ENCODE measurements at places on chromosomes 6 and 20.

- DNase-seq = no peak
These were observed 84.4 kb downstream of the SERAC1 start for GRCh38 chr6:158083455-158084325.

- peak; percentile 94 for DNase-seq
These were observed 13.3 kb downstream of the ELOVL5 start for GRCh38 chr6:53335224-53335994.

DNA sequence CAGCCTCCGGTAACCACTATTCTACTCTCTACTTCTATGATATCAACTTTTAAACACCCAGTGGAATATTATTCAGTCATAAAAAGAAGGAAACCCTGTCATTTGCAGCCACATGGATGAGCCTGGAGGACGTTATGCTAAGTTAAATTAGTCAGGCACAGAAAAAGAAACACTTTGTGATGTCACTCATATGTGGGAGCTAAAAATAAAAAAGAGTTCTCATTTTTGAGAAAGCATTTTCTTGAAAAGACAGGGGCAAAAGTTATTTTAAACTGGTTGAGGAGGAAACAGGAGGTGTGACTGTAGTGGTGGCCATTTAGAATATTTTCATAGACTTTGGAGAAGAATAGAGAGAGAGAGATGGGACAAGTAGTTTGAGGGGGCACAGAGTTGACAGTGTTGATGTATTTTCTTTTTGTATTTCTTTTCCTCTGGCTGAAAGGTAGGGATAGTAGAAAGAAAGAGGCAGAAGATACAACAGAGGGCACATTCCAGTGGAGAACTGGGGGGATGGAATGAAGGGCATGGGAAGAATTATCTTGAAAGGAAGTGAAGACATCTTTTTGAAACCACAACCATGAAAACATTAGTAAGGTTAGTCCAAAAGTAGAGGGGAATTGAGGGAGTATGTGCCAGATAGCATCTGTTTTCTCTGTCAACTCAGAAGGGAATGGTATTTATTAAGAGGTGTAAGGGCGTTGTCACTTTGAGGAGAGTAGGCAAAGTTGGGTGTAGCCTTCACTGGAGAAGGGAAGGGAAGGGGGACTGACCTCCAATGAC is 181.3 kb upstream of the GMDS start:
- DNase-seq = no peak

DNA sequence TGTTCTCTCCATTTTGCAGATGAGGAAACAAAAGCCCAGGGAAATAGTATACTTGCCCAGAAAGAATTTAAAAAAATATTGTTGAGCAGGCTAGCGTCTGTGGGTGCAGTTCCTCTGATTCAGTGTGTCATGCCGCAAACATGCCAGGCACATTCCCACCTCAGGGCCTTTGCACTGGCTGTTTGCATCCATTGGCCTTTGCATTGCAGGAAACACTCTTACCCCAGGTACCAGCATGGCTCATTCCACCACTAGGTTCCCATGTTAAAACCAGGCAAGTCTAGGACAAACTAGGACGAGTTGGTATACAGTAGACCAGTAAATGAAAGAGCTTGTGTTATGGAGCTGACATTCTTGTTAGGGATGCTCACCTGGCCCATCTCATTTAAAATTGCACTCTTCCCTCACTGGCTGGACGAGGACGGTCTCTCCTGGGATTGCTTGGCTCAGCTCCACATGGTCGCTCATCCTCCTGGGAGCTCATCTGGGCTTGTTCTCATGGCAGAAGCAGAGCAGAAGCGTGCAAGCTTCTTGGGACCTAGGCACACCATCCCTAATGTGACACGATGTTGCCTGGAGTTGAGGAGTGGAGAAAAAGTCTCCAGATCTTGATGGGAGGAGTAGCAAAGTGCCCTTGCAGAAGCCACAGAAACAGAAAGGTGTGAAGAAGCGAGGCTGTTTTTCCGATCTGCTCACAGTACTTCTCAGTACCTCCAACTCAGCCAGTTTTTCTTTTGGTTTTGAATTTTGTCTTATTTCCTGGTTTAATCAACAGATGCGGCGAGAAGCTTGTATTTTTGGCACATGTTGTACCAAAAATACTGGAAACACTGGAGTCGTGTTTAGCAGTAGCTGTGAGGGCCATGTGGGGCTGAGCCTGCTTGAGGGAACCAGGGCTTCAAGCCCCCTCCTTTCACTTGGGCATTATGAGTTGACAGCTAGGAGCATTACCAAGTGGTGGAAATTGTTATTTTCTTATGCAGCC is 13.9 kb downstream of the ZNF831 start:
- DNase-seq = peak; percentile 13

DNA sequence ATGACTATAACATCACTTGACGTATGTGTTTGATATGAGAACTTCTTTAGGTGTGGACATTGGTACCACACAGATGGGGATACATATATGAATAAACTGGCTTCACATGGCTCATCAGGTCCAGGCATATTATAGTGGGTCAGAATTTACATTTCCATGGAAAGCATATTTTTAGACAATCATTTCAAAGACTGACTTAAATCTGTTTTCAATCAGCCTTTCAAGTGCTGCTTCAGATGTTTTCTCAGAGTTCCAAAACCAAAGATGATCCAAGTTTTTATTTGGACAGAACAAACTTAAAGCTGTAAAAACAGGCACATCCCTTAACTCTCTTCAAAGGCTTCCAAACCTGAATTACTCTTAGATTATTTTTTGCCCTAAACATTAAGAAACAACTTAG is 88.1 kb downstream of the PRSS35 start:
- DNase-seq = no peak

GRCh38 chr6:110664933-110665332 is 150.3 kb downstream of the CDK19 start:
- DNase-seq = peak; percentile 23

GRCh38 chr6:11923621-11924020 is 88.5 kb upstream of the HIVEP1 start:
- no peak for DNase-seq

- peak; percentile 94 for DNase-seq
These were observed 10.0 kb downstream of the SLCO4A1 start for GRCh38 chr20:62652041-62652893.

DNA sequence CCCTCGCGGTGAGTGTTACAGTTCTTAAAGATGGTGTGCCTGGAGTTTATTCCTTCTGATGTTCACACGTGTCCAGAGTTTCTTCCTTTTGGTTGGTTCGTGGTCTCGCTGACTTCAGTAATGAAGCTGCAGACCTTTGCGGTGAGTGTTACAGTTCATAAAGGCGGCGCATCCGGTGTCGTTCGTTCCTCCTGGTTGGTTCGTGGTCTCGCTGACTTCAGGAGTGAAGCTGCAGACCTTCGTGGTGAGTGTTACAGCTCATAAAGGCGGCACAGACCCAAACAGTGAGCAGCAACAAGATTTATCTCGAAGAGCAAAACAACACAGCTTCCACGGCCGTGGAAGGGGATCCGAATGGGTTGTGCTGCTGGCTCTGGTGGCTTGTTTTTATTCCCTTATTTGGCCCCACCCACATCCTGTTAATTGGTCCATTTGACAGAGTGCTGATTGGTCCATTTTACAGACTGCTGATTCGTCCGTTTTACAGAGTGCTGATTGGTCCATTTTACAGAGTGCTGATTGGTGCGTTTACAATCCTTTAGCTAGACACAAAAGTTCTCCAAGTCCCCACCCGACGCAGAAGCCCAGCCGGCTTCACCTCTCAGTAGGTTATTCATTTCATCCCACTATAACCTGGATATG is 48.2 kb upstream of the ARG1 start:
- no peak for DNase-seq

DNA sequence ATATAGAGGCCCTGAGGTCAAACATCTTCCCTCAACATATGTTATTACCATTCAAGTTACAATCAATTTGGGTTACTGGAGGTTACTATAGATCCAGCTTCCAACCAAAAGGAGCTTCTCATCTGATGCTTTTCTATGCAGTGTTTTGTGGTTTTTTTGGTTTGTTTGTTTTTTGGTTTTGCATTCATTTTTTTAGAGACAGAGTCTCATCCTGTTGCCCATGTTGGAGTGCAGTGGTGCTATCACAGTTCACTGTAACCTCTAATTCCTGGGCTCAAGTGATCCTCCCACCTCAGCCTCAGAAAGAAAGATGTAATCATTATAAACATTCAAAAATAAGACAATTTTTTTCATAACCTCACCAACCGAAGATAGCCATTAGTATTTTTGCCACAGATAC is 124.4 kb upstream of the JARID2 start:
- no peak for DNase-seq

DNA sequence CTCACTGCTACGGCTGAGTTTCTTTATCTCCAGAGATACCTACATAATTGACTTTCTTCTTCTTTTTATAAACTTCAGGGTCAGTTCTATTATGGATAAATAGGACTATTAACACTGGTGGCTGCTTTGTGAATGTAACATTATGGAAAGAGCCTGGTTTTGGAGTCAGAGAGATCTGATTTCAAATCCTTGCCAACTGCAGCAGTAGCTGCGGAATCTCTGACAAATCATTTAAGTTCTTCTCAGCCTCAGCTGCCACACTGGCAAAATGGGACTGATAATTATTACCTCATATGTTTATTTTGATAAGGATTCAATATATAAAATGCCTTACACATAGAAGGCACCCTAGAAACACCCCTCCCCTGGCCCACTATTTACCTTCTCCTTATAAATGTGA is 160.5 kb downstream of the BACH2 start:
- DNase-seq = no peak

GRCh38 chr20:59777814-59778575 is 155.4 kb downstream of the SYCP2 start:
- no peak for DNase-seq

GRCh38 chr20:13403453-13403852 is 182.4 kb downstream of the ISM1 start:
- DNase-seq = no peak
